Fibroblast of the conjunctiva (primary cell): ENCODE measurements at places on chromosomes 6 and 20.

DNA sequence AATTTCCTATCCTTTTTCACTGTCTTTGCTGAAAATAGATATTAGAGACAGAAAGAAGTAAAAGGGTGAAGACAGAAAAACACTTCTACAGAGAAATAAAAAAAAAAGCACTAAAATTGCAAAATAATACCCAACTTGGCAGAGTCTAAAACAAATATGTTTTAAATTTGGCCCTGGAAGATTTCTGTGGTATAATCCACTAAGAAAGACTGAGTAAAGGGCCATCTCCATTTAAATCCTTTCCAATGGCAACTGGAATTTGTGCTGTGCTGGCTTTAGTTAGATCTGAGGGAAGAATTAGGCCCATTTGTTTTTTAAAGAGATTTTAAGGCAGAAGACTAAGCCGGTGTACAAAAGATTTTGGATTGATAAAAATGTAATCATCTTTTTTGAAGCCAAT is 321.2 kb downstream of the GJA1 start:
- DNase-seq: peak; percentile 13

DNA sequence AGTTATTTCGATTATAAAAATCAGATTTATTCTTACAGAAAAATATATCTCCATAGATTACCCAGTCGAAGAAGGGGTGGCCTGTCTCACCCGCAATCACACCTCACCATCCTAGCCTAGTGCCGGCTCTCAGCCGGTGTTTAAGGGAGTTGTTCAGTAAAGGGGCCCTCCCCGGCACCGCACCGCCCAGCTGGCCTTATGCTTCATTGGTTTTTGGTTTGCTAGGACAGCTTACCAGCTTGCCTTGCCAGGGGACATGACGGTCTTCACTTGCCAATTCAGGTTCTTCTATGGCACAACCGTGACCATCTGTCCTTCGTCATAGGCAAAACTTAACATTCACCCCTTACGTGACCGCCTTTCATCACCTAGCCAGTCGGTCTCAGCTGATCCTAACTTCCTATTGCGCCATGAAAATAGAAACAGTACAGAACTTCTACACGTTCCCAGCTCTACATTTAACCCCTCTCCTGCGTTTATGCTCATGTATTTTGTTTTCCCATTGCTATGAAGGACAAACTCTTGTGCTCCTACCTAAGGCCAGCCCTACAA is 44.7 kb upstream of the SLC22A16 start:
- DNase-seq: no peak

DNA sequence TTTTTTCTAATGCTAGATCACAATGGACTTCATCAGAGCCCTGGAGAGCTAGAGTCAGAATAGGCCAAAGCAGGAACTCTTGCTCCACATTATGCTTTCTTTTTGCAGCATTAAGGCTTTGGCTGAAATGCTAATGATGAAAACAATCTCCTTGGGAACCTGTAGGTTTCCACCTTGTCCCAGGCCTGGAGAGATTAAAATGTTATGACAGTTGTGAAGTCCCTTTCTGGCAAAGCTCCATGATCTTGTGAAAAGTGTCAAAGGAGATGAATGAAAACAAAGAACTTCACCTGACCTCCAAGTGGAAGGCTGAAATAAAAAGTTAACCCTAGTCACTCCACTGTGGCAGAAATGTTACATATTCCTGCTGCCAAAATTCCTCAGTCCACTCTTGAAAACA is 64.0 kb upstream of the LRRC1 start:
- DNase-seq: no peak

GRCh38 chr6:83127976-83128375 is 60.5 kb downstream of the DOP1A start:
- no peak for DNase-seq

- DNase-seq: no peak
These were observed 41.2 kb upstream of the PDE10A start for GRCh38 chr6:165704045-165704748.

DNA sequence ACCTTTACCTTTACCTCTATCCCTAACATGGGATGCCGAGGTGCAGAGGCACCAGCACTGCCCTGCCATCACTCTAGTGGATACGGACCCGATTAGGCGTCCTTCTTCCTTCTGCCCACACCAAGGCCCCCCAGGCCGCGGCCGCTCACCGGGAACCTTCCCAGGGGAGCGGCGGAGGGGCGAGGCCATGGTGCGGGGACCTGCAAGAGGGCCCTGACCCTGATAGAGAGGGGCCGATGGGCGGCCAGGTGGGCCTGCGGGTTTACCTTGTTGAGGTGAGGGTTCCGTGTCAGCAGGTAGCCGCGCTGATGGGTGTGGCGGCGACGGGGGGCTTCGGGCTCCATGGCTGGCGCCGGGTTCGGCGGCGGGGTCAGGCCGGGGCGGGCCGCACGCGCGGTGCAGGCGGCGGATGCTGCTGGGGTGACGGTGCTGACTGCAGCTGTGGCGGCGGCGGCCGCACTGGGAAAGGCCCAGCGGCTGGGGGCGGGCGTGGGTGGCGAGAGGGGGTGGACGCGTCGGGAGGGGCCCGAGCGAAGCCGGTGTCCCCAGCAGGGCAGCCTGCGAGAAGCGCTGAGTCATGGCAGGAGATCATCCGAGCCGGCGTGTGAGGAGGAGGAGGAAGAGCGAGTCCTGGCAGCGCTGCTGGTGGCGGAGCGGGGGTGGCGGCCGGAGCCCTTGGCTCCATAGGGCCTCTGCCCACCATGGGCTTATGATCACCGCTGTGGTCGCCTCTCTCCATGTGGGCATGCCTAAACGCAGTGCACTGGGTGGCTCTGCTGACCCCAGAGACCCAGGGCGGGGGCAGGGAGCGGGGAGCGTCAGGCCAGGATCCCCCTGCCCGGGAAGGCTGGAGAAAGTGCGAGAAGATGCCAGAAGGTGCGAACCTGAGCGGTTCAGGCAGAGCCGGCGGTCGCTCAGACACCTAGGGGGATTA is at the start of gene ME1:
Gene ME1 (minus strand): TSS at position 441 of the 934 bp plus-strand sequence. CDS start 97 bp downstream, at position 344.
- peak; percentile 75 for DNase-seq

DNA sequence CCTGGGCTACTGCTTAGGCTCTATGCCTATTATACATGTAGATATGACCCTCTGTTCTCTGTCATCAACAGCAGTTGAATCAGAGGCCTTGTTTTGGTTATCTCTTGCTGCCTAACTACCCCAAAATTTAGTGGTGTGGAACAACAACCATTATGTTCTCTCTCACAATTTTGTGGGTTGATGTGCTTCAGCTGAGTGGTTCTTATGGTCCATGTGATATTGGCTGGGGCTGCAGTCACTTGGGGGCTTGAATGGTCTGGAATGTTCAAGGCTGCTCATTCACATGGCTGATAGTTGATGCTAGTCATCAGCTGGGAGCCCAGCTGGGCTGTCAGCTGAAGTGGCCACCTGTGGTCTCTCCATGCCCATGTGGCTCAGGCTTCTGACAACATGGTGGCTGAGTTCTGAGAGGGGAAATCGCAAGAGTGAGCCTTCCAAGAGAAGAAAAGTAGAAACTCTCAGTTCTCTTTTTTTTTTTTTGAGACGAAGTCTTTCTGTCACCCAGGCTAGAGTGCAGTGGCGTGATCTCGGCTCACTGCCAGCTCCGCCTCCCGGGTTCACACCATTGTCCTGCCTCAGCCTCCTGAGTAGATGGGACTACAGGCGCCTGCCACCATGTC is 47.8 kb downstream of the SHLD1 start:
- DNase-seq: no peak

DNA sequence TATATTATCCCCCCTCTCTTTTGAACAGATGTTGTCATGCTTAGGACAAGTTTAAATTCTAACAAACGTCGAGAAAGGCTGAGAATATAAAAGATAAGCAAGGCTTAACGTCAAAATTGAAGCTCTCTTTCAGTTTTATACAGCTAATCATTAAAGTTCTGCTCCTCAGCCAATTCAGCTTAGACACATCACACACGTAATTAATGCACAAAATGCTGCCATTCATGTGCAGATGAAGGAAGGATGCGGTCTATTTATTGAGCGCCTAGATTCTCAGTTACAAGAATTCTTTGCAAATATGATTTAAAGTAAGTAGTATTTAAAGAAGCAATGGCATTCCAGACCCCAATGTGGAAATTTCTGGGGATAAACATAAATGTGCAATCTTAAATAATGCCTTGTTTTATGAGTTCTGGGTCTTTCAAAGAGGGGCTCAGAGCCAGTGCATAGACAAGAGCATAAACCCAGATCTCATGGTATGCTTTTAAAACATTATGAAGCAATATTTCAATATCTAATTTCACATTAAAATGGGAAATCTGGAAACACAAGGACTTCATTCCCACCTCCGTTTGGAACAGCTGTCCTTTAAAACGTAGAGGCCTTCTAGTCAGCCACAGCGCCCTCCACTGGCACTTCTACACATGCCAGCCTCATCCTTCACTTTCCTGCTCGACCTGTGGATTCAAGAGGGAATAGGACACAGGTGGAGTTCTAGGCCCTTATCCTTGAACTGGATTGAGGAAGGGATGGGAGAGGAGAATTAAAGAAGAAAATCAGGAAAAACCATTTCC is 85.8 kb downstream of the LYRM4 start:
- DNase-seq: no peak

- no peak for DNase-seq
These were observed 34.7 kb downstream of the CD24 start for GRCh38 chr6:106939848-106940247.

- no peak for DNase-seq
These were observed 76.8 kb downstream of the MKKS start for GRCh38 chr20:10357061-10357708.

DNA sequence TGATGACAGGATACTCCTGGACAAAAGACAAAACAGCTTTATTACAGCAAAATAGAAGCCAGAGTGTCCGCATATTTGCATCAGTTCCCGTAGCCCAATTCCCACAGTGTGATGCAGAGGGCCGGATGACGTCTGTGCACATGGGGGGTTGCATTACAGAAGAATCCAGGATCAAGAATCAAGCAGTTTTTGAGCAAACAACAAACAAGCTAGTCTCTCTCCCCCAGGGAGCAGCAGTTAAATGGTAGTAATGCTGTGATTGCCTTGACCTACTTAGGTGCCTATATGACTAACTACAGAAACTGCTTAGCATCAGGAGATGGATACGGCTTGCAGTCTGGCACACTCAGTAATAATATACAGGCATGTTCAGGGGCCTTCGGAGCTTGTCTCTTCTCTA is 3.2 kb upstream of the SDHAF4 start:
- no peak for DNase-seq

DNA sequence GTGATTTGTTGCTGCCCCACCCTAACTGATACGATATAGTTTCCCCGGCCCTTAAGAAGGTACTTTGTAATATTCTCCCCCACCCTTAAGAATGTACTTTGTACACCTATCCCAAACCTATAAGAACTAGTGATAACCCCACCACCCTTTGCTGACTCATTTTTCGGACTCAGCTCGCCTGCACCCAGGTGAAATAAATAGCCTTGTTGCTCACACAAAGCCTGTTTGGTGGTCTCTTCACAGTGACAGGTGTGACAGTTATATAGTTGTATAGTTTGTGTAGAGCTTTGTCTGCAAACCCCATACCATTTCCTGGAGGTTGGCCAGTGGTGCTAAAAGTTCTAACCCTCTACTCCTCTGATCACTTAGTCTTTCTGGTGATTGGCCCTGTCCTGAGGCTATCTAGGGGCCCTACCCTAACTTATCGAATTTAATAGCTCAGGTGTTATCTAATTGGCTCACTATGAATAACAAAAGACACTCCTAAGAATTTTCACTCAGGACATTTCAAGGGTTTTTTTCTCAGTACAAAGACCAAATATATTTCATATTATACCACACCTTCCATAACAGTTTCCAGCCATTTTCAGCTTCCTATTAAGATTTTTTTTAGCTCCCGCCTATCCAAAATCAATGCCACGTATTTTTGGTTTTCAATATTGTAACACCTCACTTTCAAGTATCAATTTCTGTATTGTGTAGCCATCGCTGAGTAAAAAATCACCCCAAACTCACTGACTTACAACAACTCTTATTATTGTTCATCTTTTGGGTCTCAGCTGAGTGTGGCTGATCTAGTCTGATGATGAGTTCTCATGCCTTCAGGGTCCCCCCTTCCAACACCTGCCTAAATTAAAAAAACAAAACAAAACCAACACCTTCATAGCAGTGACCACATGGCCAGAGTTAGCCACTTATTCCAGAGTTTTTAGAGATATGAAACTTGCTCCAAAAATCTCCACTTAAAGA is 9.8 kb upstream of the BTN1A1 start:
- no peak for DNase-seq

- DNase-seq: no peak
These were observed 13.1 kb downstream of the UTRN start for GRCh38 chr6:144298194-144298593.

- DNase-seq: no peak
These were observed 1.1 kb downstream of the L3MBTL3 start for GRCh38 chr6:130019326-130020072.

GRCh38 chr20:33362898-33363297 is 38.4 kb downstream of the CDK5RAP1 start:
- DNase-seq: no peak

DNA sequence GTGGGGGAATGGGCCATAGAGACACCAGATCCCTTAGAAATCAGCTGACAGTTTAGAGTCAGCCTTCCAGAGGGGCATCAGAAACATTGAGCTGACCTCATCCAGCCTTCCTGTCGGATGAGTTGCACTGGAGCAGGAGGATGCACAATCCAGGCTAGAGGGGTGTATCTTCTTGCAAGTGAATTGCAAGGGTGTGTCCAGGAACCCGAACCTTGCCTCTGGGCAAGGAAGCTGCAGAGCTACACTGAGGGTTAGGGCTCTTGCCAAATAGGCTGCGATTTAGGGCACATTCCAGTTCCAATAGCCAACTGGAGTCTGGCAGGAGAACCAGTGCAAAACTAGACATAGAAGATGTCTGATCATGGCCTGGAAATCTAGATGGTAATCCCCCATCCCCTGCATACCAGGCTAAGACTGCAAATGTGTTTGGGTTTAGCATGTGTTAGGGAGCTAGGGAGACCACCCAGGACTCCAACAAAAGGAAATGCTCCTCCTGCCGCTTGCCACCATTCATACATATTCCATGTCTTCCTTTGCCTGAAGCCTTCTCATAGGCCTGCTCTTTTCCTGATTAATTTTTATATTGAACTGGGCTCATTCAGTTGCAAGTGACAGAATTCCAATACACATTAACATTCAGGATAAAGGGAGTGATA is 6.3 kb upstream of the UTRN start:
- DNase-seq: no peak

GRCh38 chr6:154402081-154402780 is 45.6 kb upstream of the IPCEF1 start:
- DNase-seq: no peak

GRCh38 chr6:56169366-56169765 is 78.0 kb downstream of the COL21A1 start:
- no peak for DNase-seq

DNA sequence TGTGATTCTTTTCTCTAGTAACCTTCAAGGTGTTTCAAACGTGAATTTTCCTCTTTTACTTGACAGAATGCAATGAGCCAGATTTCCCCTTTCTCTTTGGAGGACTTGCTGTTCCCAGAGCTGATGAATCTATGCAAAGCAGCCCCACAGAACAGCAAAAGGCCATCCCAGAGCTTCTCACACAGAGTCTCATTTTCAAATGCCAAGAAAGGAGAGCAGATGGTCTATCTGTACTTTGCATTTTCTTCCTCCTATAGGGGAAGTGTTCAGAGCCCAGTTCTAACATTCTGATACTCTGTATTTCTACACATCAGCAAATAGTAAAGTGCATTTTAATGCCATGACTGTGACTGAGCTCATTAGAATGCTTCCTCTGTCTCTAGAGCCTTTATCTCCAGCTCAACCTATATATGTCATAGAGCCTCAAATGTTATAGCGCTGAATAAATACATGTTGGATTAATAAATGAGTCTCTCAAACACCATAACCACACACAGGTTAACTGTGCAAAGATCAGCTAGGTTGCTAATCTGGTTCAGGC is 81.8 kb upstream of the EYA4 start:
- no peak for DNase-seq

- no peak for DNase-seq
These were observed 225.0 kb downstream of the ALDH8A1 start for GRCh38 chr6:134724771-134725340.

- no peak for DNase-seq
These were observed 36.2 kb upstream of the DSP start for GRCh38 chr6:7505189-7505699.
